Forelimb muscle (tissue), 1 donor: ENCODE measurements at places on chromosomes 16 and 17. TPM values are rescaled to one million over a fixed set of nuclear protein-coding genes. Genes with fewer than 3 reads are reported as not detected.
A peak's percentile ranks its signal among the peaks of the same experiment; 100 is the strongest.

TMED6 gene
- polyA plus RNA-seq: 1.5 TPM

PYDC1 gene
- polyA plus RNA-seq: 2.1 TPM

GRCh38 chr17:75683583-75683982 is 16.4 kb downstream of the SAP30BP start:
- DNase-seq: no peak

DNA sequence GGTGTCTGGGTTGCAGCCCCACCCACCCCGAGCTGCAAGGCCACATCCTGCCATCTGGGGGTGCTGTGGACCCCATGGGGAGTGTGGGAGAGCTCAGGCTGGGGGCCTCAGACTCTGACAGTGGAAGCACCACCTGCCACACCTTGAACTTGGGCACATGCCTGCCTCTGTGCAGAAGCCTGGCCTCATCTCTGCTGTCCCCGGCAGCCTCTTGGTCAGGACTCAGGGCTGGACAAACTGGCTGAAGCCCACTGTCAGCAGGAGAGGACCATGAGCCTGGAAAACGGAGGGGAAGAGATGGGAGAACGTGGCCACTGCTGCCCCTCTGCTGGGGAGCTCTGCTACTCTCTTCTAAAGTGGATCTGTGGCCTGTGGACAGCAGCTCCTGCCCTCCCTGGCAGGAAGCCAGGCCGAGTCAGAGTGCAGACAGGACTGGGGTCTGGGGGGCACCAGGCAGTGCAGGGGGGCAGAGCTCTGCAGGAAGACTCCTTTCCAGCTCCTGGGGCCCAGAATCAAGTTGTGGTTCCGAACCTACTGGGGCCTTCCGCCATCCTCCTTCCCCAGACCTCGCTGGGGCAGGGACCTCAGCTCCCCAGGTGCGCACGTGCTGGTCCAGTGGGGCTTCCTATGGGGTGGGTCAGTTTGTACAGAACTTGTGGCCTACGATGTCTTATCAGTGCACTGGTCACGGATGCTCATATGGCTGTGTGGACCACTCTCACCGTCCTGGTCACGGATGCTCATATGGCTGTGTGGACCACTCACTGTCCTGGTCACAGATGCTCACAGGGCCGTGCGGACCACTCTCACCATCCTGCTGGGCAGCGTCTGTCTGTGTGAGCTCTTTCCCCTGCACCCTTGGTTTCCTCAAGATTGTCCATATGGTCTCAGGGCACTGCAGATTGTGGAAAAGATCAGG is 207.7 kb downstream of the LAT start:
- DNase-seq: no peak

DNA sequence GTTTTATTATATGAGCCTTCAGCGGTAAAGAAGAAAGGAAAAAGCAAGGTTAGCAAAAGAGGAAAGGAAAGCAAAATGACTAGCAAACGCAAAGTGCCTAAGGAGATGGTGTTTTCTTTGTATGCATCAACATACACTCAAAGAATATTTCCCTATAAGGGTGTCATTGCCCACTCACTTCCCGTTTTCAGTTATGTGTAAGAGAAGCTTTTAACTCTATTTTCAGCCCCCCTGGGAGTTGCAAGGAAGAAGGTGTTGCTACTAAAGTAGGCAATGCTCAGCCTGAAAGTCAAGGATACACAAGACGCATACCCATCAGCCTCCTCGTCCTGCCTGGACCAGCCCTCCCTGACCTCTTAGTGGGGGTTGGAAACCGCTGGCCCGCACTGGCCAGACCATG is 267.7 kb upstream of the ZFHX3 start:
- no peak for DNase-seq

DNA sequence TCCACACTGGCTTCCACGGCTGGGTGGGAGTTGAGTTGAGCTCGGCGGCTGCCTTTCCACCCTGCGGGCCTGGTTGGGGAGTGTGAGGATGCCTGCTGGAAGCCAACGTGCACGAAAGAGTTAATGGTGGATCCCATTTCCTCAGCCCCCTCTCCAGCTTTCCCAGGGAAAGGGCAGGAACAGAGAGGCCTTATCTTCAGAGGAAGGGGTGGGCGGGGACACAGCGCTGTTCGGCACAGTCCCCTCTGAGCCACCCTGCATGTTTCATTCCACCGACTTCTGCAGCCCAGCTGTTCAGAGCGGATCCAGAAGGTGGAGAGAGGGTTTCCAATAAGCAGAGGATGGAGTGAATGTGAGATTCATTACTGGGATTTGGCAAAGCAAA is 295.3 kb downstream of the SEC14L1 start:
- DNase-seq: peak; percentile 76
